ENCODE measurements at places on chromosomes 6 and 20. TPM values are rescaled to one million over a fixed set of nuclear protein-coding genes. Genes with fewer than 3 reads are reported as not detected.
A peak's percentile ranks its signal among the peaks of the same experiment; 100 is the strongest.

The CNR1 gene
- not detected for total RNA-seq

The CEP43 gene
- 32.5 TPM for total RNA-seq

The XPO5 gene
- total RNA-seq = 56.8 TPM

The CGA gene
- 0.62 TPM for total RNA-seq

The PDE10A gene
- not detected for total RNA-seq

The KCNB1 gene
- not detected for total RNA-seq

The SNTA1 gene
- 6.2 TPM for total RNA-seq

The RIMS1 gene
- total RNA-seq = not detected

The OR2H2 gene
- total RNA-seq = not detected

The NOP56 gene
- 249 TPM for total RNA-seq

GRCh38 chr6:54194067-54194466 lies 82.8 kb downstream of the MLIP start:
- DNase-seq = no peak

DNA sequence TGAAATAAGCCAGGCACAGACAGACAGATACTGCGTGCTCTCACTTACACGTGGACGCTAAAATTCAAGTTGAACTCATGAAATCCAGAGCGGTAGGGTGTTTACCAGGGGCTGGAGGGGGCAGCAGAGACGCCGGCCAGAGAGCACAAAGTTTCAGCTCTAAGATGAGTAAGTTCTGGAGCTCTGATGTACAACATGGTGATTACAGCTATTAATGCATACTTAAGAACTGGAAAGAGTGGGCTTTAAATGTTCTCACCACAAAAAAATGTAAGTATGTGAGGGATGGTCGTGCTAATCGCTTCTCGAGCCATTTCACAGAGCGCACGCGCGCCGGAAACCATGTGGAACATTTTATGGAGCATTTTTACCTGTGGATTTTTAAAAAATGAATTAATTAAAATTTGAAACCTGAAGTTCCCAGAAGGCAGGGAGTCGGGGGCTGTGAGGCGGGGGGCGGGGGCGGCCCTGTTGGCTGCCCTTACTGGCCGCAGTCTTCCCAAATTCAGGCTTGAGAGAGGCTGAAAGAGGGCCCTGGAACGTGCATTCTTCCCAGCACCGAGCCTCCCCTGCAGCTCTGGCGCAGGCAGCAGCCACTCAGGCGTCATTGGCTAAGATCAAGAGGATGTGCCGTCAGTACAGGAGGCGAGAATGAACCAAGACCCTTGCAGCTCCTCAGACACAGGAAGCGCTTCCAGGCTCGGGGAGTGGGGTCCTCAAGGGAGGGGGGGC lies 8.5 kb upstream of the SLCO4A1 start:
- no peak for DNase-seq

- no peak for DNase-seq
These were observed 47.9 kb upstream of the ARID1B start for GRCh38 chr6:156729248-156729647.

DNA sequence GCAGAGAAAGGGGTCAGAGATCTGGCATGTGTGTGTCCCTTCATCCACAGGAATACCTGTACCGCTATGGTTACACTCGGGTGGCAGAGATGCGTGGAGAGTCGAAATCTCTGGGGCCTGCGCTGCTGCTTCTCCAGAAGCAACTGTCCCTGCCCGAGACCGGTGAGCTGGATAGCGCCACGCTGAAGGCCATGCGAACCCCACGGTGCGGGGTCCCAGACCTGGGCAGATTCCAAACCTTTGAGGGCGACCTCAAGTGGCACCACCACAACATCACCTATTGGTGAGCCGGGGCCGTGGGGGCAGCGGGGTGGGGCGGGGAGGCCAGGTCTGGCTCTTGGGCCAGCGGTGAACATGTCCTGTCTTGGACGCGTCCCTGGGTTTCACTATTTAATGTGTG lies 1.1 kb downstream of the MMP9 start:
- DNase-seq = no peak

DNA sequence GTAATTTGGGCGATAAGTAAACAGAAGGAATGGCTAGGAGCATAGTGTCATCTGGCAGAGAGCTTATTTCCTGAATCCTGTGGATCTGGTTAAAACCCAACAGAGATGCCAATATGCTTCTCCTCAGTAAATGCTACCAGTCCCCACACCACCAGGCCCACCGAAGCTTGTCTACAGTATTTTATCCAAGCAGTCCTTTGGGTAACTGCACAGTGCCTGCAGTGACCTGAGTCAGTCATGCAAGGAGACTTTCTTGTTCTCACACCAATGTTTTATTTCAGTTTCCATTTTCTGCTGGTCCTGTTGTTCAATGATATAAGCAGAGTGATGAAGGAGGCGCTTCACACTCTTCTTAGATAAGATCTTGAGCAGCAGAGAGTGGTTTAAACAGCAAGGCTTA lies 326.3 kb downstream of the RIMS1 start:
- DNase-seq = no peak

DNA sequence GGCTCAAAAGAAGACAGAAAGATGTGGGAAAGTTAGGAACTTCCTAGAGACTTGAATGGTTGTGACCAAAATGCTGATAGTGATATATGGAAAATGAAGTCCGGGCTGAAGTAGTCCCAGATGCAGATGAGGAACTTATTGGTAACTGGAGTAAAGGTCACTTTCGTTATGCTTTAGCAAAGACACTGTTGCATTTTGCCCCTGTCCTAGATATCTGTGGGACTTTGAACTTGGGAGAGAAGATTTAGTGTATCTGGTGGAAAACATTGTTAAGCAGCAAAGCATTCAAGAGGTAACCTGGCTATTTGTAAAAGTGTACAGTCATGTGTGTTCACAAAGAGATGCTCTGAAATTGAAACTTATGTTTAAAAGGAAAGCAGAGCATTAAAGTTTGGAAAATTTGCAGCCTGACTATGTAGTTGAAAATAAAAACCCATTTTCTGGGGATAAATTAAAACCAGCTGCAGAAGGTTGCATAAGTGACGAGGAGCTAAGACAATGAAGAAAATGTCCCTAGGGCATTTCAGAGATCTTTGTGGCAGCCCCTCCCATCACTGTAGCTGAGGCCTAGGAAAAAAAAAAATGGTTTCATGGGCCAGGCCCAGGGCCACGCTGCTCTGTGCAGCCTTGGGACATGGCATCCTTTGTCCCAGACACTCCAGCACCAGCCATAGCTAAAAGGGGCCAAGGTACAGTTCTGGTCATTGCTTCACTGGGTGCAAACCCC lies 1692.2 kb downstream of the HACE1 start:
- no peak for DNase-seq

DNA sequence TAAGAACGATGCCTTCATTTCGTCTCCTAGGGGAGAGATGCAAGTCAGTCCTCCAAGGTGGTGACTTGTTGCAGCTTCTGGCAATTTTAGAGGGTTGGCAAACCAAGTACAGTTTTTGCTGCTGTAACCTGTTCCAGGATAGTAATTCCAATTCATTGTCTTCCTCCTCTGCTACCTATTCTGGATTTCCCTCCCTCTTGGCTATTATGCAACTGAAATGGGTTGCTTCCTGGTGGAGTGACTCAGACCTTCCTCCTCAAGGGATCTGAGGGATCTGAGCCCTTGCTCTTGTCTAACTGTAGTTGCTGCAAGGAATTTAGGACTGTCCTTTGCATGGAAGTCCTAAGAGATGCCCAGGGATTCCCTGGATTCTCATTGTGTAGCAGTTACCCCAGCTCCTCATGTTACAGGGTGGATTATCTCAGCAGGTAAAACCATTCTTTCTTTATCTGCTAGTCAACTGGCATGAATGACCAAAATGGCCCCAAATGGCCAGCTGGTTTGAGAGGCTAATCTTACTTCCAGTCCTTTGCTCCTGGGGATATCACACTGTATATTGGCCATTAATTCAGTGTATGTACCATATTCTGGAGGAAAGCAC lies 17.6 kb upstream of the ELMO2 start:
- no peak for DNase-seq

DNA sequence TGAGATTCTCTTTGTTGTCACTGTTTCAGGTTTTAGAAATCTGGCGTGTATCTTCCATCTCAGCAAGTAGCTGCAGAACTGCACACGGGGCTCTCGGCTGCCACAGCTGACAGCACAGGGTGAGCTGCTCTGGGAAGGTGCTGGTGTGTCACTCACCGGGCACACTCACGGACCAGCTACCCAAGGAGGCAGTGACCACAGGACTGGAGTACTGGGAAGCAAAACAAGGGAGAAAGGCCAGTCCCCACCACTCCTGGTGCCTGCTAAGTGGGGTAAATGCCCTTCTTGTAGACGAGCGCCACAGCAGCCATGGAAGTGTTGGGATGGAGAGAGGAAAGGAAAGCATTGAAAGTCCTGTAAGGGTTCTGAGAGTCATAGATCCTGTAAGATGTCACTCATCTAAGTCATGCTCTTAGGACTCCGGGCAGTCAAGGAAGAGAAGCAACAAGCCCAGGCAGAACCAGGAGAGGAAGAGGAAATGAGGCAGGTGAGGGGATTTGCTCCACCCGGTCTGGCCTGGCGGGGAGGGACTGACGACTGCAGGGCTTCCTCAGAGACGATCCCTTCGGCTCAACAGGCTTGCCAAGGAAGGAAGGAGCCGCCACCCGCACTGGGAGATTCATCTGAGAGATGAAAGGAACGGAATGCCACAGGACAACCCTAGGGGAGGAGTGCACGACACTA lies 48.1 kb downstream of the PRDM1 start:
- no peak for DNase-seq

DNA sequence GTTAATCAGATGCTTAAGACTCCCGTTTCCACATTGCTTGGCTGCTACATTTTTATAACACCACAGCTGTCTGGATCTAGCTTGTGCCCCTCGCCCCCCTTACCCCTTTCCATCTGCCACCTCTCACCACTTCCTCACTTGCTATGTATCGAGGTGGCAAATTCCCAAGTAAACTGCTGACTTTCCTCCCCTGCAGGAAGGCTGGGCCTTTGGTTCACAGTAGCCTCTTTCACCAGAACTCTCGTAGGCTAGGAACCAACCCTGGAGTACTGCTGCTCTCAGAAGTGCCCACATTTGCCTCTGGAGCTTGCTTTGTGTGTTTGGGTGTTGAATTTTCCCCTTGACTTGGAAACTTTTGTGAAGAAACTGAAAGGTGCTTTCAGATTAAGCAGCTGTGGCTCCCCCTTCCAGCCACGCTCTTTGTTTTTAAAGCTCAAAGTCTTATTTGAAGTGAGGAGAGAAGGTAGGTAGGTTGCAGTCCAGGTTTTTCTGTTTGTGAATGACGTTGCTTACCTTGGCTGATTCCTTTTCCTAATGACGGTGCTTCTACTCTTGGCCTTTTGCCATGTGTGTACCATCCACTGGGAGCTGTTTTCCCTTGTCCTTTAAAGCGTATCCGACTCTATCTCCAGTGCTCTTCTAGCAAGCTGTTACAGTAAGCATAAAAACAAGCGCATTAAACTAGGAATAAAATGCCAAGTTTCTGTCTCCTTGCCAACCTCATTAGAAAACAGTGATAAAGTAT lies 90.4 kb downstream of the CARMIL1 start:
- DNase-seq = peak; percentile 27

GRCh38 chr20:43961541-43962471 lies 47.2 kb downstream of the TOX2 start:
- no peak for DNase-seq

GRCh38 chr6:68679399-68679798 lies 44.3 kb downstream of the ADGRB3 start:
- DNase-seq = no peak

- DNase-seq = no peak
These were observed 11.1 kb downstream of the TOX2 start for GRCh38 chr20:43925801-43926200.

GRCh38 chr6:167552961-167553735 lies 228.3 kb downstream of the TTLL2 start:
- no peak for DNase-seq

GRCh38 chr6:13368731-13369115 lies 40.4 kb upstream of the TBC1D7 start:
- DNase-seq = no peak

GRCh38 chr6:2622671-2623070 lies 128.1 kb downstream of the MYLK4 start:
- no peak for DNase-seq

GRCh38 chr6:15305496-15305895 lies 59.6 kb downstream of the JARID2 start:
- no peak for DNase-seq

GRCh38 chr6:111846492-111847409 lies 26.5 kb downstream of the FYN start:
- peak; percentile 67 for DNase-seq

GRCh38 chr20:57325632-57326356 lies 3.8 kb upstream of the SPO11 start:
- no peak for DNase-seq

DNA sequence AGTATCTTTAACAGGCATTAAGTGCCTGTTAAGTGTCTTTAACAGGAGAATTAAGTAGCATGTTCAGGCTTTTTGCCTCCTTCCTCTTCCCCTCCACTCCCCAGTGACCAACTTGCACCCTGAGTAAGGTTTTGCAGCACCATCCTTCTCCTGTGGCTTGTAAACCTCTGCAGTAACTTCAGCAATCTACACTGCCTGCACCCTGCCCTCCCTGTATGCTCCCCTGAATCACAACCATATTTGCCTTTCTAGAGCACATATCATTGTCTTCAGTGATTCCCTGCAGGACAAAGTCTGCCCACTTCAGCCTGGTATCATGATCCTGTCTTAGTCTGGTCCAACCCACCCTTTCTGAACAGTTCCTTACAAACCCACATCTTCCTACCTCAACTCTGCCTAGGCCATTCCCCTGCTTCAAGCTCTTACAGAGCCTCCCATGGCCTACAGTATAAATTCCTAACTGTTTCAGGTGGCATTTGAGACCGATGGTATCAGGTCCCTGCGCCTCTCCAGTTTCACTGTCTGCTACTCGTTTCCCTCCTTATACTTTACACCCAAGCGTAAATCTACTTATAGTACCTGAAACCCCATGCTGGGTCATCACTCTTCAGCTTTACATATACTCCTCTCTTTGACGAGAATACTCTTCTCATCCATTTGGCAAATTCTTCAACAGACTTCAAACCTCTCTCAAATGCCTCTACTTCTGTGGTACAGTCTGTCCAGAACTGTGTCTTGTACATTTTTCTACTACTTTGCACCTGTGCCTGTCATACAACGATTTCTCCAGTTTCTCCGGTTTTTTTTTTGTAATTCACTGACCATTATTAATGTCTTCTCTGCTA lies 69.8 kb downstream of the ZHX3 start:
- no peak for DNase-seq

DNA sequence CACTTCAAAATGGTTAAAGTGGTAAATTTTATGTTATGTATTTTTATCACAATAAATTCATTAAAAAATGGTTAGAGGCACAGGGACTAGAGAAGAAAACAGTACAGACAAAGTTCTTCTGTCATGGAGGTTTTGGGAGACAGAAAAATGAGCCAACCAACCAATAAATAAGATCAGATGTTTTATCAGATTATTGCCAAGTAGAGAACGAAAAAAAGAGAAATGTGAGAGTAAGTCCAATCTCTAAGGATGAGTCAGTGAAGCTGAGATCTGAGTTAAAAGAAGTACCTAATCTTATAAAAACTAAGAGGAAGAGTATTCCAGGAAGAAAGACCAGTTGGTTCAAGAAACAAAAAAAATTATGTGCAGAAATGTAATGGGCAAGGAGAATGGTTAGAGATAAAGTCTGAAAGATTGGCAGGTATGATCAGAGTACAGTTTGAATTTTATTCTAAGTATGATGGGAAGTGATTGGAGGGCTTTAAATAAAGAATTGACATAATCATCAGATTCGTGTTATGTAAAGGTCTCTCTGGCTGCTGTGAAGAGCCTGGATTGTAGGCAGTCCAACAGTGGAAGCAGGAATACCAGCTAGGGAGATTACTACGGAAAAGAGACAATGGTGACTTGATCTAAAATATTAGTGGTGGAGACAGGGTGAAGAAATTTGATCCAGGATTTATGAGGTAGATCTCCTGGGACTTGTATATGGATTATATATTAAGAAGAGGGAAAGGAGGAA lies 79.6 kb downstream of the RCAN2 start:
- DNase-seq = no peak

All from CD4-positive, CD25-positive, alpha-beta regulatory T cell (primary cell).